ENCODE measurements at places on chromosomes 1 and 21. TPM values are rescaled to one million over a fixed set of nuclear protein-coding genes. Genes with fewer than 3 reads are reported as not detected.

- peaks cover 16% of the 10 kb centered on the region for H3K27me3 ChIP-seq
- no peaks in the 10 kb centered on the region for H3K36me3 ChIP-seq
- H3K4me3 ChIP-seq: no peak overlapping the region
- peaks cover 18% of the 10 kb centered on the region for H3K4me1 ChIP-seq
These were observed 25.4 kb upstream of the TMEM54 start for GRCh38 chr1:32926562-32926961.

The DNAJC6 gene
- total RNA-seq: 4.3 TPM

The TTC34 gene
- 0.46 TPM for total RNA-seq

DNA sequence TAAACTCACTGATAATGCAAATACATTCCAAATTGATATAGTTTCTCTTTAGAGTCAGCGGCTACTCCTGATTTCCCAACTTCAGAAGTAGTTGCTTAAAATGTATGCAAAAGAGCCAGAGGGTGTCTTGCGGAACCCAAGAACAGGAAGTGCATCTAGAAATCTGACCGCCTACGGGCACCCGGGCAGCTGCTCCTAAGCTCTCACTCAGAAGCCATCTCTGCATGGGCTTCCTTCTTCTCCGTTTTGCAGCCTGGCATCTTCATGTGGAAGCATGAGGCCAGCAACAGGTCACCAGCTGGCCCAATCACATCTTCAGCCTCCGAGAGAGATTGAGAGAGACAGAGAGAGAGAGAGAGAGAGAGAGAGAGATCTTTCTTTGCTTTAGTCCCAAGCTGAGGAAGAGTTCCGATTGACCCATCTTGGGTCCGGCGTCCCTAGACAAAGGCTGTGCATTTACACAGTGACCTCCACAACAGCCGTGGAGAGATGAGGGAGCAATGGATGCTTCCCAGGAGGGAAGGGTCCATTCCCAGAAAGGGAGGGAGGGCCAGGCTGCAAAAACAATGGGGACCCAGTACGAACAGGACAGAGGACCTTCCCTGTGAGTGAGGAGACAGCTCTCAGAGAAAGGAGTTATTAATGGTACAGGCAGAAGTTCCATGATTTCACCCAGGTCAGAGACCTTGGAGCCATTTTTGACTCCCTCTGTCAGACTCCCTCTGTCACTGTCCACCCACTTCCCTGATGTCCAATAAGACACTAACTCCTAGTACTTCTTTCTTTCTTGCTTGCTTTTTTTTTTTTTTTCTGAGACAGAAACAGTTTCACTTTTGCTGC lies 28.2 kb upstream of the SLC30A1 start:
- no peaks in the 10 kb centered on the region for H3K27me3 ChIP-seq
- no peak overlapping the region for H3K4me3 ChIP-seq
- no peak overlapping the region for H3K27ac ChIP-seq
- H3K4me1 ChIP-seq: peaks cover 13% of the 10 kb centered on the region

DNA sequence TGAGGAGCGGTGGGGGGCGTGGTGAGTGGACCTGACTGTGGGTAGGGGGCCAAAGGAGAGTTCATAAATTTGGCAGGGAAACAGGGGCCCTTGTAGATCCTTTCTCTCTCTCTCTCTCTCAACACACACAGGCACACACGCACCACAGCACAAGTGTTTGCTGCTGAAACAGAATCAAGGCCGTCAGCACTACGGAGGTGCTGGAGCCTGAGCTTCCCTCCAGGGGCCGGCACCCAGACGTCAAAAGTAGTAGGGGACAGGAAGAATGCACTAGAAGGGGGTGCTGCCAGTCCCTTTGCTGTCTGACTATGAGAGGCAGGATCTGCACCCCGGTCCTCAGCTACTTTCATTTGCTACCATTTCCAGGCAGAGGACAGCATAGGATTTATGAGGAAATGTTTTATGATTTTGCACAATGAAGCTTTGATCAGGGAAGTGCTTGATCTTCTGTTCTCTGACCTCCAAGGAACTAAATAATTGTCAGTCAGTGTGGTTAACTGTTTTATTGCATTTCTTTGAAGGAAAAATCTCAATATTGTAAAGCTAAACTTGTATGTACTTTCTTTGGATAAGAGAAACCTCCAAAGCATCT lies 74.3 kb upstream of the FAM3B start:
- H3K4me3 ChIP-seq: no peak overlapping the region
- H3K27ac ChIP-seq: no peak overlapping the region
- H3K36me3 ChIP-seq: peaks cover 10% of the 10 kb centered on the region
- no peaks in the 10 kb centered on the region for H3K27me3 ChIP-seq
- no peak for DNase-seq
- H3K4me1 ChIP-seq: no peaks in the 10 kb centered on the region

- H3K27ac ChIP-seq: no peak overlapping the region
- no peak overlapping the region for H3K4me3 ChIP-seq
- no peaks in the 10 kb centered on the region for H3K27me3 ChIP-seq
These were observed 24.6 kb downstream of the B3GALT5 start for GRCh38 chr21:39637197-39637970.

DNA sequence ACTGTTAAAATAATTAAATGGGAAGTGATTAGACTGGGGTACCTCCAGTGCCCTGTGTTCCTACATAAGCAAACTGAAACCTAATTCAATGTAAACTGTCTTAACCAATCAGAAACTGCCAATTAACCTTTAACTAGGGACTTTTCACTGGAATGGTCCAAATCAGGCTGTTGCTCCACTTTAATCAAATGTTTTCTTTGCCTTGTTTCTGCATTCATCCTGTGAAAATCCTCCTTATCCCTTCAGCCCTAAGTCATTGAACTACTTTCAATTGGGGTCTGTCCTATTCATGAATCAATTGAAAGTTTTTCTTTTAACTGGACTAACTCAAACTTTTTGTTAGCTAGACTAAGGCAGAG lies 5.1 kb upstream of the FUBP1 start:
- no peak for DNase-seq
- no peaks in the 10 kb centered on the region for H3K27me3 ChIP-seq
- H3K27ac ChIP-seq: peak overlapping the region; percentile 45
- no peaks in the 10 kb centered on the region for H3K36me3 ChIP-seq

- H3K4me3 ChIP-seq: no peak overlapping the region
- H3K27me3 ChIP-seq: no peaks in the 10 kb centered on the region
- peaks cover 29% of the 10 kb centered on the region for H3K36me3 ChIP-seq
- peaks cover 60% of the 10 kb centered on the region for H3K4me1 ChIP-seq
- DNase-seq: no peak
These were observed 24.2 kb downstream of the PCSK9 start for GRCh38 chr1:55063577-55063942.

The S100A9 gene
- total RNA-seq: 61.2 TPM

The S100A7 gene
- not detected for total RNA-seq

The FBXO2 gene
- total RNA-seq: 5.7 TPM

DNA sequence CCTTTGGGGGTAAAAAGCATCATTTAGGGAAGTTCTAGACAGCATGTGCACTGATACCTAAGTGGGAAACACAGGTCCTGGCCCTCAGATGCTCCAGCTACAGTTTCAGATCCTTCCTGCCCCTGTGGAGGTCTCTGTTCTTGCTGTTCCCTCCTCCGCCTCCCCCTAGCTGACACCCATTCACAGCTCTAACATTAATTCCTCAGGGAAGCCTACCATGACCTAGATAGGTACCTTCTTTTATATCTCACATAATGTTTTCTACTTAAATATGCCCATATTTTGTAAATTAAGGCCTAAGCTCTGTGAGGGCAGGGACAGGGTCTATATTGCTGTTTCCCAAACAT lies 11.3 kb downstream of the TSPAN2 start:
- peaks cover 72% of the 10 kb centered on the region for H3K4me1 ChIP-seq
- H3K27ac ChIP-seq: no peak overlapping the region
- H3K27me3 ChIP-seq: no peaks in the 10 kb centered on the region
- no peaks in the 10 kb centered on the region for H3K36me3 ChIP-seq
- H3K4me3 ChIP-seq: no peak overlapping the region

- H3K27ac ChIP-seq: no peak overlapping the region
- no peak for DNase-seq
- H3K4me3 ChIP-seq: no peak overlapping the region
- H3K4me1 ChIP-seq: no peaks in the 10 kb centered on the region
- no peaks in the 10 kb centered on the region for H3K36me3 ChIP-seq
- H3K27me3 ChIP-seq: no peaks in the 10 kb centered on the region
These were observed 78.5 kb upstream of the DPYD start for GRCh38 chr1:97999320-97999719.

The CENPL gene
- total RNA-seq: 3.6 TPM

DNA sequence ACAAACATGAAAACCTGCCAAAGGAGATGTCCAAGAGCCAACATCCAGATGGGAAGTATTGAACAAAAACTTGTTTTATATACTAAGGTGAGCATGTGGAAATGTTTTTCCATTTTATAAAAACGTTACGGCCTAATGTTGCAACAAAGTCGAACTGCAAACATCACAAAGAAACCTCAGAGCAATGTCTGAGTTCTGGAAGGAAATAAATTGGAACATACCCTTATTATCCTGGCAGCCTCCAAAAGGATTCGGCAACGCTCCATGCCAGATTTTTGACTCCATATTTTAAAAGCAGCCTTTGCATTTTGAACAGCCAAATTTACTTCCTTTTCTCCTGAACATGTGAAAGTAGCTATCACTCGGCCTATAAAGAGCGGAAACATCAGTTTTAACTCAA lies 3.3 kb downstream of the ALDH9A1 start:
- no peak for DNase-seq
- no peak overlapping the region for H3K27ac ChIP-seq
- no peak overlapping the region for H3K4me3 ChIP-seq
- peaks cover 10% of the 10 kb centered on the region for H3K36me3 ChIP-seq
- H3K27me3 ChIP-seq: no peaks in the 10 kb centered on the region

GRCh38 chr1:244383278-244383884 lies 68.3 kb downstream of the ADSS2 start:
- no peaks in the 10 kb centered on the region for H3K27me3 ChIP-seq
- peaks cover 35% of the 10 kb centered on the region for H3K4me1 ChIP-seq
- DNase-seq: no peak
- no peak overlapping the region for H3K4me3 ChIP-seq

The ZNF648 gene
- not detected for total RNA-seq

DNA sequence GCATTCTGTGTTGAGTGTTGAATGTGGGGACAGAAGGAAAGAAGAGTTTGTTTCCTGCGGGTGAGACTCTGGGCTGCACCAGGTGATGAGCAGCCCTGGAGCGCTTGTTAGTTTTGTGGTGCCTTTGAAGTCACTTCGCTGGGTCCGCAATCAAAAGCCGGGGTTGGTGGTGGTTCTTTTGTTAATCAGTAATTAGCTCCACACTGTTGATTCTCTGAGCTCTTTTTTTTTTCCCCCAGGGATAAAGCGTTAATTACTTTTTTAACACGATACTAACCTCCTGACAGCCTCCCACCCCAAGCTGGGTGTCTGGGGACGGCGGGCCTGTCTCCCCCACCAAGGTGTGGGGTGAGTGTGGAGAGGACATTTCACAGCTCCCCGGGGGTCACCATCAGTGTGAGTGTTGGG lies 56.6 kb downstream of the AGPAT3 start:
- no peak overlapping the region for H3K4me3 ChIP-seq
- peaks cover 11% of the 10 kb centered on the region for H3K36me3 ChIP-seq
- peaks cover 50% of the 10 kb centered on the region for H3K4me1 ChIP-seq
- no peak for DNase-seq
- H3K27me3 ChIP-seq: no peaks in the 10 kb centered on the region
- H3K27ac ChIP-seq: no peak overlapping the region

DNA sequence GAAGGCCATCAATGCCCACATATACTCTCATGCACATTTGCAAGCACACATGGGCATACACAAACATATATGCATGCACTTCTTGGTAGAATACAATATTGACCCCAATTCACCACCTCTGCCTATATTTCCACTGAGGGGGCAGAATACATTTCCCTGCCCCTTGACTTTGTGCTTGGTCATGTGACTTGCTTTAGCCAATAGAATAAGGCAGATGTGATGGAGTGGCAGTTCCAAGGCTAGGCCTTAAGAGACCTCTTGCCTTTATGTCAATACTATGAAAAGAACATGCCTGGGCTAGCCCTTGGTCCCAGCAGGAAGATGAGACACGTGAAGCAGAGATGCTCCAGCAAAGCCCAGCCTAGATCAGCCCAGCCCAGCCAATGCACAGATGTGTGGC lies 66.0 kb upstream of the GRIK3 start:
- no peaks in the 10 kb centered on the region for H3K4me1 ChIP-seq
- no peaks in the 10 kb centered on the region for H3K27me3 ChIP-seq
- DNase-seq: no peak
- H3K36me3 ChIP-seq: no peaks in the 10 kb centered on the region

The SPRR2G gene
- not detected for total RNA-seq

The EPHB2 gene
- 2.1 TPM for total RNA-seq

GRCh38 chr1:151540021-151540981 lies at the start of gene TUFT1:
Gene TUFT1, plus strand, starts transcription at chr1:151540309. Its CDS starts 58 bp downstream, at chr1:151540367.
- H3K4me1 ChIP-seq: peaks cover 39% of the 10 kb centered on the region
- H3K27ac ChIP-seq: peak within 1 kb of the TSS; percentile 87
- H3K36me3 ChIP-seq: no peaks in the 10 kb centered on the region
- no peaks in the 10 kb centered on the region for H3K27me3 ChIP-seq
- peak within 1 kb of the TSS; percentile 73 for H3K4me3 ChIP-seq

DNA sequence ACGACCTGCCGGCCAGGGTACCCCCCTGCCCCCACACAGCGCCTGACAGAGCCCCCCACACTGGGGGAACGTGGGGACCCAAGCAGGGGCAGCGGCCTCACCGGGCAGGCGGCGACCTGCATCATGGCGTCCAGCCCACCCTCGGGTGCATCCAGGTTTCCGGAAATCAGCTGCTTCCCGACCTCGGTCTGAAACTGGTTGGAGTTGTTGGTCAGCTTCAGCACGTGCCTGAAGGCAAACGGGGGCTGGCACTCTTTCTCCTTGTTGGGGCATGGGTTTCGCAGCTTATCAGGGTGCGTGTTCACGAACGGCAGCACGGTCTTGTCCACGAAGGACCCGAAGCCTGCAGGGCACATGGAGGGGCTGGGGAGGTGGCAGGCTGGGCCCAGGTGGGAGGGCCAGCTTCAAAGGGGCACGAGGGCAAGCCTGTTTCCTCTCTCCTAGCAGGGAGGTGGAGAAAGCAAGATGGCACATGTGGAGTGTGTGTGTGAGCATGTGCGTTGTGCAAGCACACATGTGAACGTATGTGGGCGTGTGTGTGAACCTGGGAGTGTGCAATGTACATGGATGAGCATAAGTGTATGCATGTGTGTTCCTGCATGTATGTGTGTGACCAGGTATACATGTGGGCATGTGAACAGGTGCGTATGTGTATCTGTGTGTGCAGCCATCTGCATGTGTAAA lies 19.2 kb downstream of the ITGB2 start:
- no peak for DNase-seq
- H3K4me1 ChIP-seq: no peaks in the 10 kb centered on the region
- no peak overlapping the region for H3K27ac ChIP-seq

The SLC9A1 gene
- 29.2 TPM for total RNA-seq

GRCh38 chr1:98048244-98048643 lies 127.4 kb upstream of the DPYD start:
- H3K4me1 ChIP-seq: peaks cover 36% of the 10 kb centered on the region
- peak overlapping the region; percentile 21 for H3K4me3 ChIP-seq
- no peaks in the 10 kb centered on the region for H3K36me3 ChIP-seq
- peaks cover 50% of the 10 kb centered on the region for H3K27me3 ChIP-seq

DNA sequence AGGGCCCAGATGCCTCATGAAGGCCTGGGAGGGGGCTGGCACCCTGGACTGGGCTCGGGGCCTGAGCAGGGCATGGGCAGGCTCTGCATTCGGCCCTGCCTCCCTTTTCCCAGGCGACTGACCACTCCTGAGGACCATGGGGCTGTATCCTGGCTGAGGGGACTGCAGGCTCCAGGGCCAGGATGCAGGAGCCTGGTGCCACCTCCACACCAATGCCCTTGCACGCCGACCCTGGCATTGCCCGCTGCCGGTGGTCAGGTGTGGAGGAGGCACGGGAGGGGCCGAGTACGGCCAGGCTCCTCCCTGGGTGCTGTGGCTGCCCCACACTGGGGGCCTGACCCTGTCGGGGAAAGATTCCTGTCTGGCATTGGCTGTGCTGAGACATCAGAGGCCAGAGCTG lies 128.9 kb downstream of the SIK1 start:
- no peak overlapping the region for H3K27ac ChIP-seq
- peaks cover 3% of the 10 kb centered on the region for H3K4me1 ChIP-seq
- no peaks in the 10 kb centered on the region for H3K27me3 ChIP-seq
- H3K36me3 ChIP-seq: no peaks in the 10 kb centered on the region

Data from esophagus muscularis mucosa (tissue), 4 donors.